ENCODE measurements at places on chromosomes 16 and 17.
A peak's percentile ranks its signal among the peaks of the same experiment; 100 is the strongest.

DNA sequence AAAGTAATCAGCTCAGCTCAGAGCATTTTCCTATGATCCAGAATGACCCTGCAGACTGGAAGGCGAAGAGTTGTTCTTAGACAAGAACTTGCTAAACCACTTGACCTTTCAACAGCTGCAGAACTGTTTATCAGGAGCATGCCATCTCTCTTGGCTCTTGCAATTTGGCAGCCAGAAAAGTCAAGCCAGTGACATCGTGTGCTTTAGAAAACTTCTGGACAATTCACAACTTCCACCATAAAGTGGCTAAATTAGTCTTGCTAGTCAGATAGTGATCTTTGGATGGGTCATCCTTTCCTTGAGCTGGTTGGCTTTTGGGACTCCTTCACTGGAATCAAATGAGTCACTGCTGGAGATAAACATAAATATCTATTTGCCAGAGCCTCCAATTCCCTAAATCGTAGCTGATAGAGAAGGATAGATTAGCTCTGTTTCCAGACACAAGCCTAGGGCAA, 146.5 kb downstream of the MAP2K6 start:
- DNase-seq, result no peak

DNA sequence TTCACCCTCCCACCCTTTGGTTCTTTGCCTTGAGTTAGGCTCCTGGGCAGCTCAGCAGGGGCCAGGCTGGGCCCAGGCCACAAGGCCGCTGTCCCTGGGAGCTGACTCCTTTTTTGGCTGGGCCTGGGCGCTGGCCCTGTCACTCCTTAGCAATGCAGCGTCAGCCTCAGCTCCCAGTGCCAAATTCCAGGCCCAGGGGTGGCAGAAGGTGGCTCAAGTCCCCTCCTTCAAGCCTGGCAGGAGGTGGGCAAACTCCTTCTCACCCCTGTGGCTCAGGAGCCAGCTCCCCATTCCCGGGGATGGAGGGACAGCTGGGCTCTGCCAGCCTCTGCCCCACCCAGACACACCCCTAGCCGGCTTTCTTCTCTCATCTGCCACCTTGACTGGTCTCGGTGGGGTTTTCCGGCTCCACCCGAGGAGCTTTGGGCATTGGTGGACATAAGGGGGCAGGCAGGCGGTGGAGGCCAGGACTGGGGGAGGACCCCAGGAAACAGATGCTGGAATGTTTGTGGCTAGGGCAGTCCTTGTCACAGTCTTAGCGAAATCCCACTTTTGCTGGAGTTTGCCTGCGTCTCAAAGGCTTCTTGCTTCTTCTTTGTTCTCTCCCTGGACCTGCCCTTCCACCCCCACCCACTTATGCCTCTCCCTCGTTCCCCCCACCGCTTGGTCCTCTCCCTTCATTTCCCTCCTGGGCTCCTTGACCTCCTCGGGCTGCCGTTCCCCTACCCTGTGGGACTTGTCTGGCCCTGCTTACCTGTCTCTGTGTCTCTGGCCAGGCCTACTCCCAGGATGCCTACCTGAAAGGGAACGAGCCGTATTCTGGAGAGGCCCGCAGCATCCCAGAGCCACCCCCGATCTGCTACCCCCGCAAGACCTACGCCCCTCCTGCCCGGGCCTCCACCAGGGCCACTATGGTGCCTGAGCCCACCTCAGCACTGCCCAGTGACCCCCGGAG, 37.4 kb downstream of the ARHGAP23 start:
- DNase-seq, result no peak

GRCh38 chr16:65455761-65456160, 333.9 kb upstream of the CDH11 start:
- no peak for DNase-seq

GRCh38 chr16:73389085-73389484, 341.2 kb upstream of the ZFHX3 start:
- DNase-seq, result peak; percentile 56

DNA sequence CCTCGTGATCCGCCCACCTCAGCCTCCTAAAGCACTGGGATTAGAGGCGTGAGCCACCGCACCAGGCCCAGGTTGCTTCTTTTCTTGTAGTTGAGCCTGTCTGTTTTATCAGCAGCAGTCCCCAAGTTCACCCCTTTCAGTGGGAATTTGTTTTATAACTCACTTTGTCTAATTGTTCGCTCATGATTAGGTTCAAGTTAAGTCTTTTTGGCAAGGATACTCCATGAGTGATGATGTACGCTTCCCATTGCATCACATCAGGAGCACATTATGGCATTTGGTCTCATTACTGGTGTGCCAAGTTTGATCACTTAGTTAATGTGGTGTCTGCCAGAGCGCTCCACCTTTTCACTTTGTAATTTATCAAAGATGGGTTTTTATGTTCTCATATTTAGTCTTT, 14.4 kb upstream of the GJD3 start:
- DNase-seq, result no peak

DNA sequence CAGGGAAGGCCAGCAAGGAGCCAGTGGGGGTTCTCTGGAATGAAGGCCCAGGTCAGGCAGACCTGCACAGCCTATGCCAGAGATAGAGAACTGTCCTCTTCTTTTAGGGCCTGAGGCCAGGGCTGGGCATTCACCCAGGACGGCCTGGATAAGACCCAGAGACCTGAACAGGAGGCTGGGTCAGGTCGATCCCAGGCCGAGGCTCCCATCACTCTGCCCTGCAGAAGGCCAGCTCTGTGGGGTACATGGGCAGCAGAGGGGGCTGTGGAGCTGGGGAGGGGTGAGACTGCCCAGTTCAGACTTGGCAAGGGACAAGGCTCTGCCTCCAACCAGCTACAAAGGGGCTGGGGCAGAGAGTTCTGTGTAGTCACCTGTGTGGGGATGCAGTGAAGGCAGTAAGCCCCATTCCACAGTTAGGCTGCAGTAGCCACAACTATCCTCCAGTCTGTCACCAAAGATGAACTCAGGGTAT, 14.6 kb downstream of the HSD11B2 start:
- no peak for DNase-seq
